ENCODE measurements at places on chromosomes 1 and 21. TPM values are rescaled to one million over a fixed set of nuclear protein-coding genes. Genes with fewer than 3 reads are reported as not detected.

TEDDM1 gene
- total RNA-seq = not detected

OPTC gene
- total RNA-seq = not detected

VSIG8 gene
- total RNA-seq = not detected

BCAN gene
- total RNA-seq = not detected

PLPP3 gene
- total RNA-seq = not detected

- H3K27me3 ChIP-seq = peaks cover 6% of the 10 kb centered on the region
- no peaks in the 10 kb centered on the region for H3K4me1 ChIP-seq
- no peaks in the 10 kb centered on the region for H3K36me3 ChIP-seq
- DNase-seq = no peak
- H3K4me3 ChIP-seq = no peak overlapping the region
These were observed 68.1 kb upstream of the ARHGEF16 start for GRCh38 chr1:3386205-3387002.

- H3K4me3 ChIP-seq = no peak overlapping the region
- no peak overlapping the region for H3K27ac ChIP-seq
- H3K36me3 ChIP-seq = peaks cover 53% of the 10 kb centered on the region
- no peaks in the 10 kb centered on the region for H3K27me3 ChIP-seq
These were observed 173.2 kb downstream of the SMYD3 start for GRCh38 chr1:246333855-246334254.

- H3K36me3 ChIP-seq = no peaks in the 10 kb centered on the region
- no peak overlapping the region for H3K4me3 ChIP-seq
- no peak overlapping the region for H3K27ac ChIP-seq
These were observed 99.8 kb downstream of the SNX7 start for GRCh38 chr1:98761219-98761865.

GRCh38 chr1:108560189-108560873 lies 431 bp downstream of the EEIG2 start:
- peak overlapping the region; percentile 38 for H3K27ac ChIP-seq
- peak; percentile 18 for DNase-seq
- H3K4me3 ChIP-seq = peak overlapping the region; percentile 94
- H3K27me3 ChIP-seq = no peaks in the 10 kb centered on the region
- peaks cover 29% of the 10 kb centered on the region for H3K4me1 ChIP-seq

- no peaks in the 10 kb centered on the region for H3K36me3 ChIP-seq
- H3K4me1 ChIP-seq = peaks cover 26% of the 10 kb centered on the region
- no peaks in the 10 kb centered on the region for H3K27me3 ChIP-seq
- no peak overlapping the region for H3K4me3 ChIP-seq
- no peak overlapping the region for H3K27ac ChIP-seq
These were observed 16.0 kb upstream of the CD55 start for GRCh38 chr1:207305489-207305873.

GRCh38 chr1:159900086-159900680 lies at the start of gene CFAP45:
TSS of gene CFAP45 (minus strand) at chr1:159900165. CDS start at chr1:159900098, 67 bp downstream.
- H3K4me1 ChIP-seq = no peaks in the 10 kb centered on the region
- H3K27me3 ChIP-seq = no peaks in the 10 kb centered on the region
- H3K27ac ChIP-seq = no peak within 1 kb of the TSS
- DNase-seq = no peak
- H3K36me3 ChIP-seq = no peaks in the 10 kb centered on the region

DNA sequence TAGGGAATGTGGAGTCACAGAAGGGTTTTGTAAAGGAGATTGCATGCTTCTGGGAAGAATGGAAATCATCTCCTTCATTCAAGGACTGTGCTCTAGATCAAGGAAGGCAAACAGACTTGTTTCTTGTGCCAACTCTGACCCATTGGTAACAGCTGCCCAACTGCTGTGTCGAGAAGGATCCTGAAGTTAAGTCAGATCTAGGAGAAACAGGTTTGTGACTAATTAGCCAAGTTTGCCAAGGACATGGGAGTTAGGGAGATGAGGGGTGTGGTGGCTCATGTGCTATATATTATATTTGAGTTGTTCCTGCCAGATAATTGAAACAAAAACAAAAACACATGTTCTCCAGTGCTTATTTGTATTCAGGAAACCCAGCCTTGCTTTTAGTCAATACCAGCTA lies 251.2 kb upstream of the USP24 start:
- no peak overlapping the region for H3K4me3 ChIP-seq
- no peak overlapping the region for H3K27ac ChIP-seq
- DNase-seq = no peak

GRCh38 chr1:66503841-66504470 lies 30.0 kb upstream of the SGIP1 start:
- H3K36me3 ChIP-seq = no peaks in the 10 kb centered on the region
- DNase-seq = peak; percentile 74

- H3K36me3 ChIP-seq = no peaks in the 10 kb centered on the region
- no peak overlapping the region for H3K27ac ChIP-seq
- H3K4me1 ChIP-seq = peaks cover 12% of the 10 kb centered on the region
- peaks cover 50% of the 10 kb centered on the region for H3K27me3 ChIP-seq
These were observed 1.6 kb upstream of the MARK1 start for GRCh38 chr1:220526294-220526693.

- no peak overlapping the region for H3K4me3 ChIP-seq
- no peak for DNase-seq
- no peak overlapping the region for H3K27ac ChIP-seq
- H3K27me3 ChIP-seq = no peaks in the 10 kb centered on the region
- H3K36me3 ChIP-seq = peaks cover 4% of the 10 kb centered on the region
These were observed 9.0 kb downstream of the MGST3 start for GRCh38 chr1:165639821-165640623.

- H3K36me3 ChIP-seq = peaks cover 32% of the 10 kb centered on the region
- no peak for DNase-seq
- H3K4me1 ChIP-seq = peaks cover 36% of the 10 kb centered on the region
- H3K27me3 ChIP-seq = no peaks in the 10 kb centered on the region
- no peak overlapping the region for H3K4me3 ChIP-seq
- H3K27ac ChIP-seq = no peak overlapping the region
These were observed 8.1 kb upstream of the PMF1 start for GRCh38 chr1:156204686-156205085.

GRCh38 chr1:66237722-66238479 lies 296.1 kb upstream of the SGIP1 start:
- no peaks in the 10 kb centered on the region for H3K36me3 ChIP-seq
- no peak overlapping the region for H3K27ac ChIP-seq
- H3K4me3 ChIP-seq = no peak overlapping the region
- DNase-seq = no peak
- peaks cover 14% of the 10 kb centered on the region for H3K27me3 ChIP-seq

DNA sequence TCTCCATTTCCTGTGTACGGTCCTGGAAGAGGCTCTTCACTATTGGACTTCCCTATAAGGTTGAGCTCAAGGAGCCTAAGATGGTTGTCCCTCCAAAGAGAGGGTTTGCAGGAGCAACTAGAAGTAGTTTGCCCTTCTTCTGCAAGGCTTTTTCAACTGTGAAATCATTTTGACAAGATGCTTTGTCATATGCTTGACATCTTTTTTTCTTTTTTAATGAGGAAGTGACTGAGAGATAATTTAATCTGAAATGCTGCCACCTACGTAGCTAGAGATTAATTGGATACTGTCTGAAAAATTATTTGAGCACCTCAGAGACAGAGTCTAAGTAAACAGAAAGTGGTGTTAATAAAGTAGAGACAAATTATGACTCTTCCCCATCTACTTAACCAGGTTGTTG lies 97.0 kb downstream of the CHRM3 start:
- no peak for DNase-seq
- no peak overlapping the region for H3K27ac ChIP-seq
- H3K27me3 ChIP-seq = no peaks in the 10 kb centered on the region
- peaks cover 5% of the 10 kb centered on the region for H3K36me3 ChIP-seq
- no peak overlapping the region for H3K4me3 ChIP-seq

- H3K27ac ChIP-seq = no peak overlapping the region
- no peaks in the 10 kb centered on the region for H3K36me3 ChIP-seq
- peaks cover 5% of the 10 kb centered on the region for H3K27me3 ChIP-seq
- no peak for DNase-seq
- H3K4me3 ChIP-seq = no peak overlapping the region
These were observed 20.7 kb downstream of the DAB1 start for GRCh38 chr1:57403201-57403600.

- no peaks in the 10 kb centered on the region for H3K27me3 ChIP-seq
- no peaks in the 10 kb centered on the region for H3K36me3 ChIP-seq
- no peaks in the 10 kb centered on the region for H3K4me1 ChIP-seq
- H3K4me3 ChIP-seq = no peak overlapping the region
- DNase-seq = no peak
These were observed 327.4 kb downstream of the TBX15 start for GRCh38 chr1:118660769-118661168.

- no peak overlapping the region for H3K27ac ChIP-seq
- H3K36me3 ChIP-seq = no peaks in the 10 kb centered on the region
- no peak overlapping the region for H3K4me3 ChIP-seq
- DNase-seq = peak; percentile 52
- H3K27me3 ChIP-seq = no peaks in the 10 kb centered on the region
These were observed 9.3 kb upstream of the HES5 start for GRCh38 chr1:2539312-2539907.

- H3K27me3 ChIP-seq = no peaks in the 10 kb centered on the region
- H3K4me1 ChIP-seq = peaks cover 71% of the 10 kb centered on the region
- peak overlapping the region; percentile 36 for H3K4me3 ChIP-seq
- DNase-seq = no peak
- peak overlapping the region; percentile 46 for H3K27ac ChIP-seq
These were observed 182.6 kb downstream of the MRPL39 start for GRCh38 chr21:25424634-25425033.

- no peak for DNase-seq
- H3K27ac ChIP-seq = no peak overlapping the region
These were observed 183.6 kb upstream of the NR5A2 start for GRCh38 chr1:199843861-199844260.

GRCh38 chr1:178818416-178818815 lies 52.5 kb downstream of the ANGPTL1 start:
- H3K36me3 ChIP-seq = peaks cover 8% of the 10 kb centered on the region
- no peak overlapping the region for H3K4me3 ChIP-seq
- H3K4me1 ChIP-seq = peaks cover 8% of the 10 kb centered on the region
- no peak for DNase-seq
- no peaks in the 10 kb centered on the region for H3K27me3 ChIP-seq
- H3K27ac ChIP-seq = no peak overlapping the region

DNA sequence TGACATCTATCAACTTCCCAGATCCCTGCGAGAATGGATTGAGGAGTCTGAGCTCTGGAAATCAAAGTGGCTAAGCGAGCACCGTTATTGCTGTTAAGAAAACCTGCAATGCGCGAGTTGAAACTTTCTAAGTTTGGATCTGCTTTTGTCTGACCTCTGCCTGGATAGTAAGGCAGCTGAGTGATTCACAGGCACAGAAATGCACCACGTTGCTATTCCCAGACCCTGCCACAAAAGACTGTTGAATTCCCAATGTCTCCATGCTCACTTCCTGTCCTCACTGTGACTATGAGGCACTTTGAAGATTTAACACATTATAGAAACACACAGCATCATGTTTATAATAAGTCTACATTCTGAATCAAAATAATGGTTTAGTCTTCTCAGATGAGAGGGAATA lies 27.1 kb upstream of the CNIH3 start:
- no peaks in the 10 kb centered on the region for H3K27me3 ChIP-seq
- H3K27ac ChIP-seq = no peak overlapping the region
- DNase-seq = no peak
- H3K4me1 ChIP-seq = no peaks in the 10 kb centered on the region
- no peaks in the 10 kb centered on the region for H3K36me3 ChIP-seq
- H3K4me3 ChIP-seq = no peak overlapping the region

- H3K27ac ChIP-seq = no peak overlapping the region
- H3K4me3 ChIP-seq = no peak overlapping the region
- no peaks in the 10 kb centered on the region for H3K4me1 ChIP-seq
- H3K27me3 ChIP-seq = no peaks in the 10 kb centered on the region
- no peaks in the 10 kb centered on the region for H3K36me3 ChIP-seq
These were observed 14.1 kb downstream of the CDA start for GRCh38 chr1:20602851-20603450.

GRCh38 chr1:18900303-18900841 lies 2.0 kb downstream of the ALDH4A1 start:
- H3K36me3 ChIP-seq = no peaks in the 10 kb centered on the region
- no peaks in the 10 kb centered on the region for H3K27me3 ChIP-seq
- H3K27ac ChIP-seq = peak overlapping the region; percentile 77
- peaks cover 29% of the 10 kb centered on the region for H3K4me1 ChIP-seq

DNA sequence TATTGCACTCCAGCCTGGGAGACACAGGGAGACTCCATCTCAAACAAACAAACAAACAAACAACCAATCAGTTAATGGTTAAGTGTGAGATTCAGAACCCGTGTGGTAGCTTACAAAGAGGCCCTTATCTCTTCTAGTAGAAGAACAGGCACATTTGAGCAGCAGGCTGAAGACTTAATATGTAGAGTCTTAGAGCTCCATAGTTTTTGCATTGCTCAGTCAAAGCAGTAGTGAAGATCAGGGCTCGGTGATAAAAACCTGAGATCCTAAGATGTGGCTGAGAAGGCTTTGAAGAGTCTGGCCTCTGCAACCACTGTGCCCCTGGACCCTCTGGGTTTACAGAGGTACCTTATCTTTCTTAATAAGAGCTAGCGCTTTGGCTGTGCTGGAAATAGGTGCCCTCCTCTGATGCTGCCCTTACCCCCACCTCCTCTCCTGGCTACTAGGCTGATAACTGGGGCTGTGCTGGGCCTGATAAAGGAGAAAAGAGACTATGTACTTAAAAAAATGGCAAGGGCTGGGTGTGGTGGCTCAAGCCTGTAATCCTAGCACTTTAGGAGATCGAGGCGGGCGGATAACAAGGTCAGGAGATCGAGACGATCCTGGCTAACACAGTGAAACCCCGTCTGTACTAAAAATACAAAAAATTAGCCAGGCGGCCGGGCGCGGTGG lies 10.5 kb upstream of the UCK2 start:
- no peak overlapping the region for H3K4me3 ChIP-seq
- peaks cover 2% of the 10 kb centered on the region for H3K27me3 ChIP-seq
- DNase-seq = no peak

DNA sequence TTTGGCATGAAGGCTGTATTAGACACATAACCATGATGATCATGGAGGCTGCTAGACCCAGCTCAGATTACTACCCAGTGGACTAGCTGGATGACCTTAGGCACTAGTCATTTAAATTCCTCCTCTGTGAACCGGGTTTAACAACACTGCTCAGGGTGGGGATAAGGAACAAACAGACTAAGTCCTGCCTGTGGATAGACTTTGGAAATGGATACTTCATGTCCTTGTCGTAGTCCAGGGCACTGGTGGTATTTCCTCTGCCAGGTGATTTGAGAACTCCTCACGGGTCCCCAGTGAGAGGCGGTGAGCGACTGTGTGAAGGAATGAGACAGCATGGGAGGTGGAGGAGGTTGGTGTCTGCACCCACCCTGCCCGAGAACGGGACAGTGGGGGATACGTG lies 72.9 kb upstream of the SELENON start:
- H3K27me3 ChIP-seq = no peaks in the 10 kb centered on the region
- peak overlapping the region; percentile 33 for H3K27ac ChIP-seq
- no peak overlapping the region for H3K4me3 ChIP-seq
- H3K4me1 ChIP-seq = peaks cover 81% of the 10 kb centered on the region
- DNase-seq = no peak

DNA sequence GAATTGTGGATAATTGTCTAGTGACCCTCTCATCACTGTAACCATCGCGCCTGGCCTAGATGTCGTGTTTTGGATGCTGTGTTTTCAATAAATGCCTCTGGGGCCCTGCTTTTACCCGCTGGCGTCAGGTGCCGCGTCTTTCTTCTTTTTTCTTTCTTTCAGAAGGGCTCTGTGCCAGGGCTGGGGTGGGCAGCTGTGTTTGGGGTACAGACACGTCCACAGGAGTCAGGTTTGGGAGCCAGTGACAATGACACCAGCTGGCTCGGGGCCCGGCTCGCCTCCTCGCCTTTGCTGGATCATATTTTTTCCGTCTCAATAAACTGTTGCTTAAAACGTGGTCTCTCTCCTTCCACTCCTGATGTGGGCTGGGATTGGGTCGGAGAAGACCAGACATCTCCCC lies 16.1 kb downstream of the TMEM201 start:
- DNase-seq = no peak
- H3K36me3 ChIP-seq = peaks cover 12% of the 10 kb centered on the region
- H3K27ac ChIP-seq = no peak overlapping the region
- no peaks in the 10 kb centered on the region for H3K27me3 ChIP-seq
- no peaks in the 10 kb centered on the region for H3K4me1 ChIP-seq

All from activated naive CD4-positive, alpha-beta T cell treated with anti-CD3 and anti-CD28 coated beads for 36 hours (primary cell).